ENCODE measurements at places on chromosomes 6 and 20.

GRCh38 chr20:10604865-10605440 lies 68.8 kb downstream of the JAG1 start:
- DNase-seq, result no peak

DNA sequence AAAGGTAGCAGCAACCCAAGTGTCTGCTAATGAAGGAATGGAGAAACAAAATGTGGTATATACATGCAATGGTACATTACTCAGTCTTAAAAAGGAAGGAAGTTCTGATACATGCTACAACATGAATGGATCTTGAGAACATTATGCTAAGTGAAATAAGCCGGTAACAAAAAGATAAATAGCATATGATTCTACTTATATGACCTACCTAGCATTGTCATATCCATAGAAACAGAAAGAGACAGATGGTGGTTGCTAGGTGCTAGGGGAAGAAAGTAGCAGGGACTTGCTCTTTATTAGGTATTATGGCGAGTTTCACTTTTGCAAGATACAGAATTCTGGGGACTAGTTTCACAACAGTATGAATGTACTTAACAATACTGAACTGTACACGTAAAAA lies 46.6 kb downstream of the UBR2 start:
- no peak for DNase-seq

DNA sequence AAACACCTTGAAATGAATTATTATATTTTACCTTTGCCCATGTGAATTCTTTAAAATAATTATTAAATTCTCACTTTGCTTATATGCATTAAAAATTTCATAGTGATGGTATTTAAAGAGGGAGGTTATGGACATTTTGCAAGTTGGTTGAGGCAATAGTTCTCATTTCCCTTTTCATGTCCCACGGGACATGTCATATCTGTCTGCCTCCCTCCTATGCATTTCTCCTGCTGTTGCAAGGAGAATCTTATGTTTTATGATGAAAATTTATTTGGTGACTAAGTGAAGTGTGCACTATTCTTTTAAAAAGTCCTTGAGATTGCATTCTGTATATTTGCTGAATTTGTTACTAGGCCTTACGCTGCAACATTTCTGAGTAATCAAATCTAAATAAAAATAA lies 67.2 kb downstream of the UTRN start:
- DNase-seq, result no peak

GRCh38 chr20:16662467-16662866 lies 67.4 kb upstream of the SNRPB2 start:
- DNase-seq, result no peak

GRCh38 chr20:1830240-1830639 lies 65.0 kb upstream of the SIRPA start:
- DNase-seq, result no peak

DNA sequence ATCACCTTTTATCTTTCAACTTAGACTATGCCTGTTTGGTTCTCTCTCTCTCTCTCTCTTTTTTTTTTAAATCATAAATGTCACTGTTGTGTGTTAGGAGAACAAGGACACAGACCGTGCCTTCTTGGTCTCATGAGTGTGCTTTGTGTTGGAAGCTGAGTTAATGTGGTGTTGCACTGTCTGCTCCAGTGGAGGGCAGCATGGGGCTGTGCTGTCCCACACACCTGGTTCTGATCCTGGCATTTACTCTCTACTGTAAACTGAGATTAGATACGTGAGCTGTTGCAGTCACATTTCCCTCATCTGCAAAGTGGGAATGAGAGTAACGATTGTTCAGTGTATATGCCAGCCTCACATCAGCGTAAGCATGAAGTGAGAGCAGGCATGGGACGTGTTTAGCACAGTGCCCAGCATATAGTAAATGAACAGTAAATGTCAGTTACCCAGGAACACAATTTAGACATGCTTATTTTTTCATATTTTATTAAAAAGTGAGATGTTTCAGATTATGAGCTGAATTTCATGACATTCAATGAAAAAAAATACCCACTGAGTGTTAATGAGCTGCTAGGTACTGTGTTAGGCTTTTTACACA lies 161.1 kb downstream of the FARS2 start:
- no peak for DNase-seq

- no peak for DNase-seq
Measured at GRCh38 chr6:113591896-113592827, 265.0 kb upstream of the MARCKS start.

DNA sequence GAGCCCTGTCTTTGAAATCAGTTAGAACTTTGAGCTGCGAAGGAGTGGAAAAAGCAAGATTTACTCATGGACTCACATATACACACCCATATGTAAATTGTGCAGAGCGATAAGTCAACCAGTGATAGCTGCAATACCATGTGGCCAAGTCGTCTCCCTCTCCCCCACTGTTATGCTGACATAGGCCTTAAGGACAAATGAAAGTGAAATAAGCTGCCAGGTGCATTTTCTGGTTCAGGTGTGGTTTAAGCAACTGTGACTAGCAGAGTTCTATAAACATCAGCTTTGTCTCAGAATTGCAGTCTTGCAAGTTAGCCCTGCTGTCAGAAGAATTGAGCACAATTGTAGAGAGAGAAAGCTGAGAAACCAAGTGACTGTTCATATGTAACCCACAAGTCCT lies 9.6 kb downstream of the FAM83B start:
- DNase-seq, result no peak

- no peak for DNase-seq
Measured at GRCh38 chr20:54433636-54434035, 41.8 kb upstream of the DOK5 start.

DNA sequence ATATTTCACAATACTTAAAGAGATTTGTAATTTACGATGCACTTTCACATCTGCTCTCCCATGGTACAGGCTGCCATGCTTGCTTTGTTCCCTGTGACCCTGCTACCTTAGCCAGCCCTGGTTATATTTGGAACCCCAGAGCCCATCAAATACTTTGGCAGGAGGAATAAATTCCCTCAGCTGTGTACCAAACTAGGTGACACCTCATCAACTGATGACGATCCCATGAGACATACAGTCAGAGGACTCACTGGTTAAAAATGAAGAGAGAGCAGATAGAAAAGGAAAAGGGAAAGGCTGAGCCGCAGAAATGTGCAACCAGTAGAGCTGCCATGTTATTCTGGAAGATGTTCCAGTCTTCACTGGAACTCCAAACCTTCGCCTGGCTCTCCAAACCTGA lies 120.0 kb downstream of the SIM1 start:
- DNase-seq, result no peak

GRCh38 chr6:72974276-72974675 lies 251.0 kb downstream of the KHDC1L start:
- DNase-seq, result no peak

DNA sequence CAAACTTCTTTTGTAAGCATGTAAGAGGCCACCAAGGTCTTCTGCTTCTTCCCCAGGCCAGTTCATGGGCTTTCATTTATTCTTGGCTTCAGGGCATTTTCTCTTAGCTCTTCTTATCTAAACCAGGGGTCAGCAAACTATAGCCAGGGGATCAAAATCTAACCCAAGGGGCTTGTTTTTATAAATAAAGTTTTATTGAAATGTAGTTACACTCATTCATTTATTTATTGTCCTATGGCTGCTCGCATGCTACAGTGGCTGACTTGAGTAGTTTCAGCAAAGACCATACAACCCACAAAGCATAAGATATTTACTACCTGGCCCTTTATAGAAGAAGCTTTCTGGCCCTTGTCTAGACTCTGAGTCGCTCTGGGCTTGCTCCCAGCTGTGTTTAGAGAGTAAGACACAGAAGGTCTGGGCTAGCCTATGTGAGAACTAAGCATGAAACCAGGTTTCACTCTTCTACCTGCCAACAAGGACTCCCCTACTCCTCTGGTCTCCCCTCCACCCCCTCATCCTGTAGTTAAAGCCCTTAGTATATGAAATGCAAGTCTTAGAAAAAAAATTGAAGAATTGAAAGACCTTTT lies 43.2 kb downstream of the KHDC1L start:
- no peak for DNase-seq

DNA sequence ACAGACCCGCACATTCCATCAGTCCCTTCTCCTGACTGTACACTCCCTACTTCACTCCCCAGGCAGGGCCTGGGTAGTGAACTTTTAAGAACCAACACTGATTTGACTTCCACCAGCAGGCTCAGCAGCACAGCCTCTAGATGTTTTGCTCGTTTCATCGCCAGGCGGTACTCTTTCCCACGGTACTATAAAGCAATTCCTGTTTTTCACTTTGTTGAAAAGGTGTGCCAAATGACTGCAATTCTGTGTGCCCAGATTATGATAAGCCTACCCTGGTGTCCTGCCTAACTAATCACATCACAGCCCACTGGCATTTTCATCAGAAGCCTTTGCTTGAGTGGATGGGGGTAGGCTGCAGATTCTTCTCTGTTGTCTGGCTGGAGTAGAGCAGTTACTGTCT lies 12.9 kb upstream of the WTAP start:
- DNase-seq, result no peak

DNA sequence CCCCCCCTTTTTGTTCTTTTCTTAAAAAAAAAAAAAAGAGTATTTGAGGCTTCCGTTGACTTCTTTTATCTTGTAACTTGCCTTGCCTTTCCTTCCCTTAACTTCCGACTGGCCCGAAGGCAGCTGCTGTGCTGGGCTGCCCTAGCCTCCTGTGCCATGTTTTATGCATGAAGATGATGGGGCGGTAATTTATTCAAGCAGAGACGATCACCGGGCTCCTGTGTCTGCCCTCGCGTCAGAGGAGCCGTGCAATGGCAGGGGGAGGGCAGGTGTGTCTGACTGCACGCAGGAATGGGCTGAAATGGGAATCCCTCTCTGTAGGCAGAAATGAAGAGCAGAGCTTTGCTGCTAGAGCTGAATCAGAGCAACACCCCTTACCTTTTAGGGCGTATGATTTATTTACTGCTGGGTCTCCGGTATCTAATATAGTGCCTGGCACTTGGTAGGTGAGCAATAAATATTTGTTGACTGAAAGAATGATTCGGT lies 106.3 kb upstream of the RIPOR2 start:
- DNase-seq, result peak; percentile 47

GRCh38 chr20:33404281-33404680 lies 3.0 kb upstream of the CDK5RAP1 start:
- no peak for DNase-seq
